NCI-H345 (cell line): ENCODE measurements at places on chromosomes 1 and 21.
A peak's percentile ranks its signal among the peaks of the same experiment; 100 is the strongest.

DNA sequence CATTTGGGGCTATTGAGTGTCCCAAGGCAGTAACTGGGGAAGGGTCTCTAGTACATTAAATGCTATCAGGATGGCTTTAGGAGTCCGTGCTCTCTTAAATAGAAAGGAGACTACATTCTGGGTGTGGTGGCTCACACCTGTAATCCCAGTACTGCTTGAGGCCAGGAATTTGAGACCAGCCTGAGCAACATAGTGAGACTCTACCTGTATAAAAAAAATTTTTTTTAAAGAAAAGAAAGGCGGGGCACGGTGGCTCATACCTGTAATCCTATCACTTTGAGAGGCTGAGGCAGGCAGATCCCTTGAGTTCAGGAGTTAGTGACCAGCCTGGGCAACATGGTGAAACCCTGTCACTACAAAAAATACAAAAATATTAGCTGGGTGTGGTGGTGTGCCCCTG is 21.5 kb downstream of the OSBPL9 start:
- no peak for DNase-seq

DNA sequence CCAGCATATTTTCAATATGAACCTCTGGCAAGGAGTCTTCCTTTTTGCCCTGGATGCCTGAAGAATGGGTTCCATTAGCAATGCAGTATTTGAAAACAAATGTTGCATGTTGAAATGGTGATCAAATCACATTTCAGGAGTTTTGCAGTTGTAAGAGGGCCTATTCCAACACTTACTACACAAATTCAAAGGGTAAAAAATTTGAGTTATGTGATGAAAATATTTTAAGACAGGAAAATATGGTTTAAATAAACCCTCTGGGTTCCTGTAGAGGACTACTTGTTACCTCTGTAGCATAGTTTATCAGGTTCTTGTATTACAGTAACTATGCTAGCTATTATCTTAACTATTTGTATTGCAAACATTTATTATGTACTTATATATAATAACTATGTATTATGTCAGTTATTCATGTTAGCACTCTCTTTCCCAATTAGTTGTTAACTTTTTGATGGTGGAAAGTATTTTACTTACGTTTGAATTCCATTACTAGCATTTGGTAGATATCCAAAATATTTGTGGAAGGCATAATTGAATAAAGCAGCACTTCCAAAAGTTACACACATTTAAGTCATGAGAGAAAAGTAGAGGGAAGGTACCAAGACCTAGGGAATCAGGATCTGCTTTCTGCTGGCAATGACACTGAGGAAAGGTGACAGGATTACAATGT is 312.9 kb downstream of the GRIK1 start:
- DNase-seq: no peak

GRCh38 chr1:57350610-57351009 is 73.2 kb downstream of the DAB1 start:
- no peak for DNase-seq

DNA sequence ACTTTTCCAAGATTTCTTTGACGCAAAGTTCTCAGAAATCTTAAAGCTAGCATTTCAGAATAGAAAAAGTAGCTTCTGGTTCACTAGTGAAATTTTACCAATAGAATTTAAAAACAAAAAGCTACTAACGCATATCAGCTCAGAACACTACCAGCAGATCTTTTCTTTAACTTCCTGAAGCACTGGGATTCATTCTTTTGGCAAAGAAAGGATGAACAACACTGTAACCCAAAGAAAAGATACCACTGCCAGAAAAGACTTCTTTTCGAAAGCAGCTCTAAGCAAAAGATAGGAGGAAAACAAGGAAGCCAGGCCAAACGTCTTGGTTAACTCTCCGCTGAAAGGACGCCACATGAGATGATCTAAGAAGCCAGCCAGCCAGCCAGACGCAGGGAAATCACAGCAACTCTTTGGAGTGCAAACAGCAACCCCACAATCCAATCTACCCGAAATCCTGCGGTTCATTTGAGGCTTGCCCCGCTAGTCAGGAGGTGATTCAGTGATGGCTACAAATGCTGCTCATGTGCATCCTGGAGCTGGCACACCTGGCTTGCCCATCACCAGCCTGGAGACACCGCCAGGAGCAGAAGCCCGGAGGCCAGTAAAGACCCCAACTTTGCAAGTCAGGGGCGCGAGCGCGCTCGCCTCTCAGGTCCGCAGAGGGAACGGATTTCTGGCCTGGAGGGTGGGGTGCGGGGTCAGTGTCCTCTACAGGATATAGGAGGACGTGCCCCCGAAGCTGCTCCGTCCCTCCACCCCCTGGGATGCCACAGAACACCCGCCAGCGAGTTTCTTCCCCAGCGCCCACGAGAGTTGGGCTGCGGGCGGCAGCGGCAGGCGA is 812 bp downstream of the NBPF1 start:
- DNase-seq: peak; percentile 58

- DNase-seq: no peak
Measured at GRCh38 chr1:200081151-200081968, 53.9 kb downstream of the NR5A2 start.

DNA sequence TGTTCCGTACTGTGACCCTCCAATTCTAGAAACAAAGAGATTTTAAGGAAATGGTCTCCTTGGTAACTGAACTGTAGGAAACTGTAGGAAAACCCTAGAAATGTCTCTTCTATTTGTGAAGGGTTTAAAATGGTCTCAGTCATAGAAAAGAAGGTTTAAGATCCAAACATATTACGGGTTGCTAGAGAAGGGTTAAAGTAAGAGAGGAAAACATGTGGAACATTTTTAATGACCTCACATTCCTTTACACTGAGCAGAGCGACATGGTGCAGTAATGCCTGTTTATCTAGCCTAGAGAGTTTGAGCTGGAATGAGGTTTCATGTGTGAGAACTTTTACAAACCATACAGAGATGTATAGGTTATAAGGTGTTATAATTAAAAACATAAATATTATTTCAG is 36.9 kb upstream of the C1orf105 start:
- DNase-seq: no peak
